ENCODE measurements at places on chromosomes 13 and 19.

DNA sequence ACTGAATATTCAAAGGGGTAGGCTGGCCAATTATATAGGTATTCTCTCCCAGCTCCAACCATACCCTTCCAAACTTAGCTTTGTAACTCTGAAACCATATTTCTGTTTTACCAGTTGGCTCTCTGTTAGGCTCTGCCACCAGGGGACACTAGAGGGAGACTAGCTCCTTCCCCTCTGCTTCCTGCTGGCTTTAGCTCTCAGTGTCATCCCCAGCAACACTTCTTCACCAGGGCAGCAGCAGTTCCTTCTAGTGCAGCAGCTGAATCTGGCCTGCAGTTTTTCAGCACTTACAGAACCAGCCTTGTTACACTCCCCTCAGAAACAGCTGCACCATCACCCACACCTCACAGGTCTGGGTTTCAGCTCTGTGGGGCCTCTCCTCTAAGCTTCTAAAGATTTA, 51.0 kb upstream of the DOCK9 start:
- DNase-seq: no peak

- DNase-seq: peak; percentile 4
Measured at GRCh38 chr13:44649104-44649428, 72.9 kb upstream of the TSC22D1 start.

- peak; percentile 93 for DNase-seq
Measured at GRCh38 chr19:49680421-49681351, 3.6 kb downstream of the PRMT1 start.

DNA sequence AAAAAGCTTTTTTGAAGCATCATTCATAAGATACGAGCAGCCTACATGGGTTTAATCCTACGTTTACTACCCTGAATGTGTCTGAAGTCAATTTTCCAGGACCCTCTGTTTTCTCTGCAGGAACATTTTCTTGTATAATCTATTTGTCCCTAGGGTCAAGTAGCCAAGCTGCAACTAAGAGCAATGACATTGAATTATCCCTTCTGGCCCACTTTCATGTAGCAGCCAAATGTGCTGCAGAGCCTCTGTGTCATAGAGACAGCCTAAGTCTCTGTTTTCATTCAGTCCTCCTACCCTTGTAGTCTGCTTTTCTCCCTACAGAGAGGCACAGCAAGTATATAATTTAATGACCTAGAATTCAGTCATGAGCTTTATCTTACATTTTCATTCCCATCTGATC, 82.1 kb downstream of the ZAR1L start:
- no peak for DNase-seq

DNA sequence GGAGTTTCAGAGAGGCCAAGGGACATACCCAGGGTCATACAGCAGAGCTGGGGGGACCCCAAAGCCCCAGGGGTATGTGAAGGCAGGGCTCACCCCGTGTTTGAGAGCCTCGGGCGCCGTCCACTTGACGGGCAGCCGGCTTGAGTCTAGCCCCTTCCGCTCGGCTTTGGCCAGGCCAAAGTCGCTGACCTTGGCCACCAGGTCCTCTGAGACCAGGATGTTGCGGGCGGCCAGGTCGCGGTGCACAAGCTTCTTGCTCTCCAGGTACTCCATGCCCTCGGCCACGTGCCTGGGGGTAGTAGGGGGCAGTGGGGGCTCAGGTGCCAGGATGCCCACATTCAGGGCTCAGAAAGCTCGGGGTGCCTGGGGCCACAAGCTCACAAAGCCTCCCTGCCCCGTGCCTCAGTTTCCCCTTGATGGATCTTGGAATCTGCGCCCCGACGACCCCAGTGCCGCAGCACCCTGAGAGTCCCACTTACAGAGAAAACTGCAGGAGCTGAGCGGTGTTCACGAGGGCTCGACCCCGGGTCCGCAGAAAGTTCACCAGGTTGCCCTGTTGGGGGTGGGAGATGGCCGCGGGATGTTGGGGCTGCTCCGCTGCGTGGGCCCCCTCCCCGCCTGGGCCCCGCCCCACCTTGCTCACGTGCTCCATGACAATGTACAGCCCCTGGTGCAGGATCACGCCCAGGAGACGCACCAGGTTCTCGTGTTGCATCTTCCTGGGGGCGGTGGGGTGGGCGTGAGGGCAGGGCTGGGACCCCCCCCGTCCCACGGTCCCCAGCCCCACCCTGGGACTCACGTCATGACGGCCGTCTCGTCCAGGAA, 7.1 kb downstream of the MATK start:
- DNase-seq: no peak

DNA sequence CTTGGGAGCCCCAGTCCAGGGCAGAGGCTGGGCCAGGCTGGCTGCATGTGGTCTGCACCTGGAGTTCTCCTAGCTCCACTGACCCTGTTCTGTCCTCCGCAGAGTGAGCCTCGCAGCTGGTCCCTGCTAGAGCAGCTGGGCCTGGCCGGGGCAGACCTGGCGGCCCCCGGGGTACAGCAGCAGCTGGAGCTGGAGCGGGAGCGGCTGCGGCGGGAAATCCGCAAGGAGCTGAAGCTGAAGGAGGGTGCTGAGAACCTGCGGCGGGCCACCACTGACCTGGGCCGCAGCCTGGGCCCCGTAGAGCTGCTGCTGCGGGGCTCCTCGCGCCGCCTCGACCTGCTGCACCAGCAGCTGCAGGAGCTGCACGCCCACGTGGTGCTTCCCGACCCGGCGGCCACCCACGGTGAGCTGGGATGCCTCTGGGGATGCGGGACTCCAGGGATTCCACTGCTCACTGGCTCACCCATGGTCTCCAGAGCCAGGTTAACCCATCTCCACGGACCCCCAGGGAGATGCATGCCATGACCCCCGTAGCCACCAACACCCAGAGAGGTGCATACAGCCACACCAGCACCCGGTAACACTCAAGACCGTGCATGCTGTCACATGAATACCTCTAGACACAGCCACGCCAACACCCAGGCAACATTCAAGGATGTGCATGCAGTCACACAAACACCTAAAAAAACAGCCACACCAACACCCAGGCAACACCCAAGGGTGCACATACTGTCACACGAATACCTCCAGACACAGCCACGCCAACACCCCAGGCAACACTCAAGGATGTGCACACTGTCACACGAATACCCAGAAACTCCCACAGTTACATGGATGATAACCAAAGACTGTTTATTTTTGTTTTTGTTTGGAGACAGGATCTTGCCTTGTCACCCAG, 8.2 kb downstream of the PKN1 start:
- no peak for DNase-seq

- no peak for DNase-seq
Measured at GRCh38 chr19:17348700-17349099, 11.3 kb downstream of the GTPBP3 start.
